ENCODE measurements at places on chromosomes 5 and 9.

DNA sequence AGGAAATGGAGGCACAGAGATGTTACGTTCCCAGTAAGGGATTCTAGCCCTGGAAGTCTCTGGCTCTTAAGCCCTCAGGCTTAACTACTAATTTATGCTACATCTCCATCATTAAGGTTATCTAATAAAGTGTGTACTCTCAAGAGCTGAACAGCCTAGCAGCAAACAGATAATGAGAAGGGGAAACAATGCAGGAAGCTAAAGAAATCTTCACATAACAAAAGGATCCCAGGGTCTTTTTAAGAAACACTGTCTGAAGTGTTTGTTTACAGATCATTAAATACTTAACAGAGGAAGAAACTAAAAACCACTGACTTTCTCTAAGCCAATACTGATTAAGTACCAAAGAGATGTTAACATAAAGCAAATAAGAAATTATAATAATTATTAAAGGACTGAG is 129.0 kb downstream of the PAPPA start:
- DNase-seq, result no peak

GRCh38 chr9:88106492-88106891 is 31.8 kb downstream of the SPATA31C2 start:
- peak; percentile 44 for DNase-seq

- DNase-seq, result peak; percentile 48
These were observed 34.3 kb upstream of the RNF130 start for GRCh38 chr5:180105827-180106312.

GRCh38 chr5:75706775-75707174 is 10.5 kb downstream of the POC5 start:
- DNase-seq, result no peak

DNA sequence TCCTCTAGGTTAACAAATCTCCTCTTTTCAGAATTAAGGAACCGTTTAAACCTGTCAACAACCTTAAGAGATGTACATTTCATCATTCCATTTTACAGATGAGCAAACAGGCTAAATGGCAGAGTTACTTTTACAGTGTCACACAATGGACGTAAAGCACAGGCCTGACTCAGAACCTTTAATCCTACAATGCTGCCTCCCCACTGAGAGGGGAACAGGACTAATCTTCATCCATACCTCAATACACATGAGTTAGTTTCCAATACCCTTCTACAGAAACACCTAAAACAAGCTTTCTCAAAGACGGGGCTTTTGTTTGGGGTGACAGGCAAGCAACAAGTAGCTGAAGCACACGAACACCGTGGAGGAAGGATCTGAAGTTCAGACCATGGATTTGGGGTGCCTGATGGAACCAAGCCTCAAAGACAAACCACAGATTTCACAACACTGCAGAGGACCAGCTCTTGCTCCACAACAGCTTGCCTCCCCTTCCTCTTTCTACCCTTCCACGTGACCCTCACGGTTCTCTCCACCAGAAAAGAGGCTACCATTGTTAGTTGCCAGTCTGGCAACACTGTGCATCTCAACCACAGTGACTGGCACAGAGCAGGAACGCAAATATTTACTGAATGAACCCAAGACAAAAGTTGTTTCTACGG is 1.8 kb downstream of the RNF130 start:
- no peak for DNase-seq

GRCh38 chr5:10681731-10682679 is 79.0 kb downstream of the DAP start:
- no peak for DNase-seq

DNA sequence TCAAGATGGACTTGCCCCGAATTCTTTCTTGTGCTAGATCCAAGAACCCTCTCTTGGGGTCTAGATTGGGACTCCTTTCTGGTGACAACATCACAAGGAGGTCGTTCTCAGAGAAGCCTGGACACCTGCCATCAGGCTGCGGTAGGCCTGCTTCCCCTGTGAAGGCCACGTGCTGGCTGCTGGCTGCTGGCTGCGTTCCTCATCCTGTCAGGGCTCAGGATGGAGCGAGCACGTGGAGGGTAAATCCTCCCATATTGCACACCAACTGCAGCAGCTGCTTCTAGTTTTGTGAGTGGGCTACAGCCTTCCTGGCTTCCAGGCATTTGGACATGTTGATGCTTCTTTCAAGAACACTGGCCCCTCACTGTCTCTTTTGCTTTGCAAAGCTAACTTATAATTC is 95.6 kb downstream of the HSPA4 start:
- DNase-seq, result peak; percentile 20

DNA sequence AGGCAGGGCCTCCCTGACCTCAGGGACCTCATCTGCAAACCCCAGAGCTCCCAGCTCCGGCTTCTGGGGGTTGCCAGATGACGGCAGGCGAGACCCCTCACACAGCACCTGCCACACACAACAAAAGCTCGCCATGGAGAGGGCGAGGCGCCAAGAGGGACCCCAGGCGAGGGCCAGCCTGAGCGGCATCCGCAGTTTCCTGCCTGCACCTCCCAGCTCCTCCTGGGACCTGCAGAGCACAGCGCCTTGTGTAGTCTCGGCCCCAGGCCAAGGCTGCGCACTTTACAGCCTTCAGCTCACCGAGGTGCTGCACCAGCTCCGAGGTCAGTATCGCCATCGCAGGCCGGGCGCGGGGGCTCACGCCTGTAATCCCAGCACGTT is 82.4 kb upstream of the ADAMTS2 start:
- DNase-seq, result no peak

- DNase-seq, result peak; percentile 35
These were observed 384.3 kb upstream of the RFX3 start for GRCh38 chr9:3909966-3910650.

- peak; percentile 38 for DNase-seq
These were observed at the start of gene RORB for GRCh38 chr9:74496819-74497747. RORB (plus strand) TSS chr9:74497335; CDS start chr9:74497977, 642 bp downstream.

DNA sequence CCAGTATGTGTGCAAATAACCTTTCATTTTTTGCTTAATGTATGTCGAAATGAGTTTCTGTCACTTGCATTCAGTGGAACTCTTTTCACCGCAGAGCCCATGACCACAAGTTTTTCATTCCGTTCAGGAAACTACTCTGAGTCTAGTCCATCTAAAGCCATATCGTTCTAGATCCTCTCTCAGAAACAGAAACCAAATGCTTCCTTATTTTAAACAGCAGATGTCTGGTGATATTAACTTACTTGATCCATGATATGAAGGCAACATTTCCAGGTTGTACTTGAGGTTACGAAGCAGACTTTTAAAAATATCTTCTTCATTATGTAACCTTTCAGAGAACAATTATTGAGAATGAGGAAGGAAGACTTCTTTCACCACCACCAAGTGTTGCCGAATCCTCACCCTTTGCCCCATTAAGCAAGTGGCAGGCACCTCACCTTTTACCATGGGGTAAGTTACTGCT is 72.4 kb upstream of the GNAQ start:
- no peak for DNase-seq

- no peak for DNase-seq
These were observed 636.3 kb downstream of the GABRG2 start for GRCh38 chr5:162703914-162704313.

- no peak for DNase-seq
These were observed 31.7 kb upstream of the NFIB start for GRCh38 chr9:14345354-14346230.

GRCh38 chr5:146718609-146719008 is 159.9 kb downstream of the PPP2R2B start:
- no peak for DNase-seq
